ENCODE measurements at places on chromosomes 12 and 14.

- no peak for DNase-seq
Measured at GRCh38 chr12:42409471-42409870, 83.5 kb downstream of the PPHLN1 start.

DNA sequence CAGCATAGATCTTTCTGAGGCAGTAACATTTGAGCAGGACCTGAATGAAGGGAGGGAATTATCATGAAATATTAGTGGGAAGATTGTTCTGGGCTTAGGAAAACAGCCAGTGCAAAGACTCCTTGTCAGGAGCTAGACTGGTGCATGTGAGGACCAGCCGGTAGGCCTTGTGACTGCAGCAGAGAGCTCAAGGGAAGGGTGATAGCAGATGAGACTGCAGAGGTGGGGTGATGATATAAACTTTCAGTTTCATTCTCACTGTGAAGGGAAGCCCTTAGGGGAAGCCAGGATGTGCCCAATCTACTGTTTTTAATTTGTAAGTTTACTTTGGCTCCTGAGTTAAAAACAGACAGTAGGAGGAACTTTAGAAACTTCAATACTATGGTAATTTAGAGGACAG is 12.4 kb downstream of the IL22 start:
- peak; percentile 37 for DNase-seq

DNA sequence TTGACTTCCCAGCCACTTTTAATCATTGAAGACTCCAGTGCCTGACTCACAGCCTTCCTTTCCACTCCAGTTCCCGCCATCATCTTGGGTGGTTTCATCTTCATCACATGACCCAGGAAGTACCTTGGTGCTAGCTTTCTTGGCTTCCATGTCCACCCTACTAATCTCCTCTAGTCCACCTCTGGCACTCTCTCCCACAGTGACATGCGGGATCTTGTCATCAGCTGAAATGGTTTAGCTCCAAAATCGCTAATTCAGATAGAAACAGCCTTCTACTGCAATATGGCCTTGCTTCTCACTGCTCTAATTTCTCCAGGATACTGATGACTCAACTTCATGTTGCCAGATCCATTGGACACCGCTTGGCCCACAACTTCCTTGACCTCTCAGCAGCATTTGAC is 24.5 kb downstream of the WDR20 start:
- DNase-seq: no peak

DNA sequence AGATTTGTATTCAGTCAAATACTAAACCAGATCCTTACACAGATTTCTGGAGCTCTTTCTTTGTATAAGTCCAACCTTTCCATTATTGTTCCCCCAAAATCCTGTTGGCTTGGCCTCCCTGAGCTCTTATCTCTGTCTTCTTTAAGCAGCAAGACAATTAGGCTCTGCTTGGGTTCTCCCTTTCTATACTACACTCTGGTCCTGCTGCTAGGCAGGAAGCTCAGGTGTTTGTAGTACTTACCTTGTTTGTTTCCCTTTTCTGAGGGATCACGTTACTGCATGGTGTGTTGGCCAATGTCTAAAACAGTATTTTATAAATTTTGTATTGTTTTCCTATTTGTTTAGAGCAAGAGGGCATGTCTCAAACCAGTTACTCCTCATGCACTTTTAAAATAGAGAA is 192.9 kb downstream of the PRKD1 start:
- no peak for DNase-seq

- no peak for DNase-seq
Measured at GRCh38 chr12:39287817-39288216, 155.1 kb downstream of the KIF21A start.

DNA sequence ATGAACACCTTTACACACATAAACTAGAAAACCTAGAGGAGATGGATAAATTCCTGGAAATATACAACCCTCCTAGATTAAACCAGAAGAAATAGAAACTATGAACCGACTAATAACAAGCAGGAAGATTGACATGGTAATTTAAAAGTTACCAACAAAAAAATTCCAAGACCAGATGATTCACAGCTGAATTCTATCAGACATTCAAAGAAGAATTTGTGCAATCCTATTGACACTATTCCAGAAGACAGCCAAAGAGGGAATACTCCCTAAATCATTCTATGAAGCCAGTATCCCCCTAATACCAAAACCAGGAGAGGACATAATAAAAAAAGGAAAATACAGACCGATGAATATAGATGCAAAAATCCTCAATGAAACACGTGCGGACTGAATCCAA is 102.6 kb upstream of the KRR1 start:
- DNase-seq: no peak

- DNase-seq: no peak
Measured at GRCh38 chr14:68981539-68981976, 2.5 kb upstream of the ACTN1 start.

- DNase-seq: no peak
Measured at GRCh38 chr12:57098546-57098945, 9.6 kb downstream of the NAB2 start.

GRCh38 chr14:45247427-45247826 is 5.6 kb downstream of the MIS18BP1 start:
- DNase-seq: no peak

DNA sequence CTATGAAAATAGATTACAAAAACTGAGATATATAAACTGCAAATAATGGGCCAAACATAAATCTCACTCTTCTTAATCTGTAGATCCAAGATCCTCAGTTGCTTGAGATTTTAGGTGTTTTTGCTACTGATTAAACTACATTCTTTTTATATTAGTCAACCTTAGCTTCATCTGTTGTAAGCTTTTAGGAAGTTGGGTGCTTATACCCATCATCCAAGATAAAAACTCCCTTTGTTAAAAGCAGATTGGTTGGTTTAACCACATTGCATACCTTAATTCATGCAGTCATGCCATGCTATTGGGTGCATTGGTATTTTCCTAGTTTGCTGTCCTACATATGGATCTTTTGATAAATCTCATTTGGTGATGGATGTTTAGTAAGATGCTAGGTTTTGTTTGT is 46.2 kb upstream of the DIP2B start:
- DNase-seq: no peak

GRCh38 chr12:89977405-89978085 is 268.9 kb upstream of the ATP2B1 start:
- DNase-seq: no peak

- DNase-seq: no peak
Measured at GRCh38 chr12:24617471-24617870, 331.4 kb downstream of the BCAT1 start.

- no peak for DNase-seq
Measured at GRCh38 chr14:102918438-102918837, 4.0 kb upstream of the AMN start.

DNA sequence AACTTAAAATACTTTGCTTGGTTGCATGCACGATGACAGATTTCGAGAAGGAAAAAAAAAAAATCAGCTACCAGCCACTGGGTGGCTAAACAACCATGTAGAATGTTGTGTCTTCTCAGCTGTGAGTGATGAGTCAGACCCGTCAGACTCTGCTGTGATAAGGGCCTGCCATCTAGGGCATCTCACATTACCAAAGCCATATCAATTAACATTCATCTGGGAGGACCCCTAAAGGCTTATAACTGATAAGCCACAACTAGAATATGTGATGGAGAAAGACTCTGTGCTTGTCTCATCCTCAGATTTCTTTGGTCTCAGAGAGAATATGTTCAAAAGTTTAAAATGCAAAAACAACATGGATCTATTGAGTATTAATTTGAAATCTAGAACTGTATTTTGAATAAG is 111.5 kb downstream of the PAX9 start:
- no peak for DNase-seq

DNA sequence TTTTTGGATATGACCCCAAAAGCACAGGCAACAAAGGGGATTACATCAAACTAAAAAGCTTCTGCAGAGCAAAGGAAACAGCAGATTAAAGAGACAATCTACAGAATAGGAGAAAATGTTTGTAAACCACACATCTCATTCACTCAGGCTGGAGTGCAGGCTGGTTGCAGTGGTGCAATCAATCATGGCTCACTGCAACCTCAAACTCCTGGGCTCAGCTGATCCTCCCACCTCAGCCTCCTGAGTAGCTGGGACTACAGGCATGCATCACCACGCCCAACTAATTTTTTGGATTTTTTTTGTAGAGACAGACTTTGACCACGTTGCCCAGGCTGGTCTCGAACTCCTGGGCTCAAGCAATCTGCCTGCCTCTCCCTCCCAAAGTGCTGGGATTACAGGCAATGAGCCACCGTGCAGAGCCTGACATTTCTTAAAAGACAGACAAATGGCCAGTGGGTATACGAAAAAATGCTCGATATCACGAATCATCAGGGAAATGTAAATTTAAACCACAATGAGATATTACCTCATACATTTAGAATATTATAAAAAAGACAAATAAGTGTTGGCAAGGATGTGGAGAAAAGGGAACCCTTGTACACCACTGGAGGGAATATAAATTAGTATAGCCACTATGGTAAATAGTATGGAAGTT is 9.8 kb downstream of the NCKAP5L start:
- no peak for DNase-seq

DNA sequence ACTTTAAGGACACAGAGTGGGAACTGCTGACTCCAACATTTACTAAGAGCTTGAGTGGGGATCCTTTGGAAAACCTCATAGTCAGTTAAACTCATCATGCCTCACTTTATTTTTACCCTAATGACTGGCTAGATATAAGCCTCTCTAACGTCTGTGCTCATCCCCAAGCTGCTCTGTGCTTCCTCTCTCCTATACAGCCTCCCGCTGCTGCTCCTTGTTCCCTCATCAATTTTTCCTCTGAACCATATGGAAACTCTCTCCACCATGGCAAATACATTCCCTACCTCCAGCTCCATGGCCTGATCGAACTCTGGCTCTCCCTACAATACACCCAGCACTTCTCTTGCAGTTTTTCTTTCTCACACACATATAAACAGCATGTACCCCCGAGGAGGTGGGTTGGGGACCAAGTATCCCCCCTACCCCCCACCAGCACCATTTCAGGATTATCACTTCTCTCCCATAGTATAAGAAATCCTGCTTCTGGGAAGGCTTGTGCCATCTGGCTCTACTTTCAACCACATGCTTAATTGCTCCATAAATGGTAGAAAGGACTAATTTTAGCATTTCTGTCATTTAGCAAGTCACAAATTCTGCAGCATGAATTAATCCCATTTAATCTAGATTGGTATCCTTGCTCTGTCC is 39.2 kb upstream of the DYRK2 start:
- DNase-seq: no peak

- DNase-seq: no peak
Measured at GRCh38 chr14:101178184-101179072, 274.9 kb upstream of the RTL1 start.

DNA sequence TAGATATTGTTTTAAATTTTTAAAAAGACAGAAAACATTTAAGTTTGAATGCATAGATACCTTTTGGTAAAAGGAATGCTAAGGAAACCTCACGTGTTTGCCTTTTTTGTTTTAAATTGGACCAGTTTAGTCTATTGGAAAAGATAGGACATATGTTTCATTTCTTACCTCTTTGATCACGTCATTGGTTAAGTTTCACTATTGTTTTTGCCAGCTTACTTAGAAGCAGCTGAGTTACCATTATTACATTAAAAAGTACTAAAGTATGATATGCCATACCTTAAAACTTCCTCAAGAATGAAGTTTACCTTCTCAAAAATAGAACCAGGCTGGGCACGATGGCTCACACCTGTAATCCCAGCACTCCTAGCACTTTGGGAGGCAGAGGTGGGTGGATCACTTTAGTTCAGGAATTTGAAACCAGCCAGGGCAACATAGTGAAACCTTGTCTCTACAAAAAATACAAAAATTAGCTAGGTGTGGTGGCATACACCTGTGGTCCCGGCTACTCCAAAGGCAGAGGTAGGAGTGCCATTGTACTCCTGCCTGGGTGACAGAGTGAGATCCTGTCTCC is 54.4 kb downstream of the SRGAP1 start:
- no peak for DNase-seq
